ENCODE measurements at places on chromosomes 1 and 21. TPM values are rescaled to one million over a fixed set of nuclear protein-coding genes. Genes with fewer than 3 reads are reported as not detected.

GRCh38 chr1:162228586-162228985 lies 148.1 kb downstream of the SPATA46 start:
- DNase-seq, result no peak

- DNase-seq, result no peak
Measured at GRCh38 chr1:99550198-99550597, 95.7 kb upstream of the PALMD start.

GRCh38 chr1:111620441-111620971 lies 917 bp downstream of the RAP1A start:
- DNase-seq, result no peak

GRCh38 chr1:18643154-18644012 lies 12.7 kb downstream of the PAX7 start:
- DNase-seq, result no peak

The BRINP2 gene
- total RNA-seq, result 0.46 TPM

DNA sequence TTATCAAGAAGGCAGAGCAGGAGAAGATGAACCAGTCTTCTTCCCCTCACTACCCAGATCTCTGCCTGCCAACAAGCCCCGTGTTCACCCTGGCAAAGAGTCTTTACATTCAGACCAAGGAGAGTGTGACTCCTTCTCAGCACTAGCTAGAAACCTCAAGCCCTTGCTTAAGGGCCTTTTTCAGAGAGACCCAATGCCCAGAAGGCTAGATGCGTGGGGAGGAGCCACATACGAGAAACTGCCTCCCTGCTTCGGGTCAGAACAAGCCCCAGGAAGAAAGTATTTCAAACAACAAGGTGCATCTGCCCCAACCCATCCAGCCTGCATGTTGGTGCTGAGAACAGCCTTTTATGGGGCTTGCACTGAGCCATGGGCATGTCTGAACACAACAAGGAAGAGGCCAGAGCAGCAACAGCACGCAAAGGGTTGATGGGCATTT lies 152.7 kb upstream of the CAMK1G start:
- no peak for DNase-seq

The PTPN7 gene
- total RNA-seq, result 9.3 TPM

The CFHR2 gene
- total RNA-seq, result not detected

The C1orf53 gene
- 6.4 TPM for total RNA-seq

- peak; percentile 44 for DNase-seq
Measured at GRCh38 chr1:116218922-116219321, 107.7 kb downstream of the MAB21L3 start.

DNA sequence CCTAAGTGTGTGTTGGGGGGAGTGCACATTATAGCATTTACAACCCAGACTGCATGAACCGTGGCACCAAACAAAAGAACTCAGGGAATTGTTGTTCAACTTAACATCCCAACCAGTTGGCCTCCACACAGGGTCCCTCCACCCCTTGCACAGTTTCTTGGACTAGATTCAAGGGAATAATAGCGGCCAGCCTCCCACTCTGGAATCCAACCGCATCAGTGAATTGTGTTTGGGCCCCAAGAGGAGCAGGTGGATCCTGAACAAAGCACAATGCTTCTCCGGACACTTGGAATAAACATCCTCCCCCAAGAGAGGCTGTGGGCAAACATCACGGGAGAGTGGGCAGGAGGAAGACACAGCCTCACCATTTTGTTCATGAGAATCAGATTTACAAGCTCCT lies 18.2 kb downstream of the CD34 start:
- DNase-seq, result no peak

The KCNJ9 gene
- total RNA-seq, result not detected

- DNase-seq, result no peak
Measured at GRCh38 chr1:187819086-187819485, 990.3 kb downstream of the PLA2G4A start.

DNA sequence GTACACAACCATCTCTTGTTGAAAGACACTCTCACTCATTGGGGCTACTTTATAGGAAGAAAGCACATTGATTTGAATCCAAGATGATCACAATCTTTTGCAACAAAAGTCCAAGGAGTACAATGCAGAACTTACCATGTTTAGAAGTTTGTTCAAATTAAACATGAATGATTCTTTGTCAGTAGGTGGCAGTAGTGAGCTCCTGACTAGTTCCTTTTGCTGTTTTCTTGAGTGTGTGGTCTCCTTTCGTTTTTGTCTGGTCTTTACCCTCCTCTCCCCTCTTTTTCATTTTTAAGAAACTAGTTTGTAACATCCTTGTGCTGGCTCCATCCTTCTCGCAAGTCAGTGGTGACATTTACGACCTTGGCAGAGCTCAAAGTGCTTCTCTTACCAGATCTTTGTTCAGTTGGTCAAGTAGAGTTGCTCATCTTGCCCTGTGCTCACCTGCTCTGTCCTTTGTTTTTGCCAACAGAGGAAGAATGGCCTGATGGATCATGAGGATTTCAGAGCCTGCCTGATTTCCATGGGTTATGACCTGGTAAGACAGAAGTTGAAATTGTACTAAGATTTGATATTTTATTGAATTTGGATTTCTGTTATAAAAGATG lies 35.7 kb upstream of the MTR start:
- no peak for DNase-seq

GRCh38 chr1:58231204-58231603 lies 315.3 kb downstream of the OMA1 start:
- no peak for DNase-seq

The RAP1A gene
- 93.0 TPM for total RNA-seq

The KDM5B gene
- total RNA-seq, result 75.0 TPM

The LMX1A gene
- 0.12 TPM for total RNA-seq

The CRYBG2 gene
- 25.5 TPM for total RNA-seq

The ATP1A4 gene
- total RNA-seq, result 0.43 TPM

The PWP2 gene
- 6.2 TPM for total RNA-seq

The SLC1A7 gene
- total RNA-seq, result 21.1 TPM

DNA sequence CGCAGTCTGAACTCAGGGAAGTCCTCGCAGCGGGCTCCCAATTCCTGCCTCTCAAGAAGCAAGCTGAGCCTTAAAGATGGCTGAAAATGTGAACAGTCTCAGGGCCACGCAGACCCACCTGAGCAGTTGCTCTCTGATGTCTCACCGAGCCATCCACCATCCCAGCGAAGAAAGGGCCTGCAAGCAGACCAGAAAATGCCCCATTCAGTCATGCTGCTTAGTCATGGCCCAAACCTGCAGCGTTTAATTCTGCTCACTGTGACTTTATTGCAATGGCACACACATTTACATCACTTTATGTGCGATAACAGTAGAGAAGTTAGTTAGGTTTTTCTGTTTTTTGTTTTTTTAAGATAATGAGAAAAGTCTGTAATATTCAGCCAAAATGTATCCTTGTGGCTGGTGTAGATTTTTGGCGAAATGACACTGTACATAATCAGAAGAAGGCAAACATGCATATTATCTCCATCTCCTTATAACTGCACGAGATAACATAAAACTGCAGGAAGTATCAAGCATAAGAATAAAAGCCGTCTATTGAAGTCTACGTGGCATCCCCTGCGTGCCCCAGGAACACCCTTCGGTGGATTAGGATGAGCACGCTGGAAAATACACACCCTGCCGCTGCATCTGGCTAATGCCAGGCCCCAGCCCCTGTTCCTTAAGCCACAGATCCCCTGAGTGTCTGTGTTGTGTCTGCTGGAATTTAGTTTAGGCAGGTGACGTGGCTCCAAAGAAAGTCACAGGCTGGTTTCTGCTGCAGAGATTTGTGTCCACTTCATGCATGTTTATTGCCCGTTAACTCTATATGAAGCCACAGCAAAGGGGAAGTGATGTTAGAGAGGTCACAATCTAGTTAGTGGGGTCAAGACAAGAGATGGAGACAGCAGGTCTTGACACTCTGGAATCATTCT lies 119.8 kb upstream of the IRF2BP2 start:
- no peak for DNase-seq

The OR2M3 gene
- not detected for total RNA-seq

DNA sequence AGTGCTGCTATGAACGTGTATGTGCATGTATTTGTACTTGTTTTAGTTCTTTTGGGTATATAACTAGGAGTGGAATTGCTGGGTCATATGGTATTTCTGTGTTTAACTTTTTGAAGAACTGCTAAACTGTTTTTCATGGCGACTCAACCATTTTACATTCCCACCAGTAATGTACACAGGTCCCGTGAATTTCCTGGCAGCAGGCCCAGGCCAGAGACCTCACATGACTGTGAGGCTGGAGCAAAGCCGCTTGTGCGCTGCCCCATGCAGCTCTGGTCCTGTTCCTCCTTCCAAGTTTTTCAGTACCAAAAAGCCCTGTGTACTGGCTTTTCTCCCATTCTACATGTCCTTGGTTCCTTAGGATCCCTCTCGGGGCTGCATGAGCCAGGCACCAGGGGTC lies 29.6 kb downstream of the ACOT11 start:
- DNase-seq, result peak; percentile 86

GRCh38 chr21:45011911-45012661 lies 62.3 kb upstream of the ADARB1 start:
- no peak for DNase-seq

The B3GALT5 gene
- 48.7 TPM for total RNA-seq

GRCh38 chr1:192235127-192235526 lies 76.9 kb downstream of the RGS18 start:
- no peak for DNase-seq

GRCh38 chr1:223199094-223199647 lies 56.1 kb upstream of the TLR5 start:
- DNase-seq, result no peak

DNA sequence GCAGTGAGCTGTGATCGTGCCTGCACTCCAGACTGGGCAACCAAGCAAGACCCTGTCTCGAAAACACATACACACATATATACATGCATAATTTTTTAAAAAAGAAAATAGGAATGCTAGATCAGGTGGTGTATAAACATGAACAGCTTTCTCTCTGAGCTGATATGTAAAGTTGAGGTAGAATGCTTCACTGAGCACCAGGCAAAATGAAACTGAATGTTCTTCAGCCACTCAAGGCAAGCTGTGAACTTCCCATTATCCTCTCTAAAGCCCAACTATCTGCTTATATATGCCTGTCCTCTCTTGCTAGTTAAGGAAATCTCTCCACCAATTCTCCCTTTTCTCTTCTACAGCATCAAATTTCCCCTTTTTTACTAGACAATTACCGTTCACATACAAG lies 93.0 kb downstream of the NUF2 start:
- DNase-seq, result no peak

DNA sequence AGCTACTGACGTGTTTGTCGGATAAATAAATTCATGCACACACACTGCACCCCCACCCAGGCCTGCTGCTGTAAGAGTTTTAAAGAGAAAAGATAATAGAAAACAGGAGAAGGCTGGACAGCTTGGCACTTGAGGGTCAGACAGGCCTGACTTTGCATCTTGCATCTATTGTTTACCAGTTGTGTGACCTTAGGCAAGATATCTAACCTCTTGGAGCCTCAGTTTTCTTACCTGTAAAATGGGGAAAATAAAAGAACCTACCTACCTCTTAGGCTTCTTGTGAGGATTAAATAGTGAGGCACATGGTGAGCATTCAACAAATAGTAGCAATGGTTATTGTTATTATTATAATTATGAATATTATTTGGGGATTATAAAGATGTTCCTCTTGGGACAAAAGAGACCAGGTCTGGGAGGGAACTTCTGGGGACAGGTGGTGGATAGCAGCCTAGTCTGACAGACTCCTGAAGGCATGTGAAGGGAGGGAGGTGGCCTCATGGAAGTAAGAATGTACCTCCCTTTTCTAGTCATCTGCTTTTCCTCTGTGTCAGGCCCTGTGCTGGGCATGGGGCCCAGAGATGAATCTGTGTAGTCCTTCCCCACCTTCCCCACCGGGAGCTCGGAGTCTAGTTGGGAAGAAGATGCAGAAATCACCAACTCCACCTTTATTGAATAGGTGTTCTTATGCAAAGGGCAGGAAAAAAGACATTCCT lies 18.3 kb upstream of the EPB41 start:
- DNase-seq, result no peak

DNA sequence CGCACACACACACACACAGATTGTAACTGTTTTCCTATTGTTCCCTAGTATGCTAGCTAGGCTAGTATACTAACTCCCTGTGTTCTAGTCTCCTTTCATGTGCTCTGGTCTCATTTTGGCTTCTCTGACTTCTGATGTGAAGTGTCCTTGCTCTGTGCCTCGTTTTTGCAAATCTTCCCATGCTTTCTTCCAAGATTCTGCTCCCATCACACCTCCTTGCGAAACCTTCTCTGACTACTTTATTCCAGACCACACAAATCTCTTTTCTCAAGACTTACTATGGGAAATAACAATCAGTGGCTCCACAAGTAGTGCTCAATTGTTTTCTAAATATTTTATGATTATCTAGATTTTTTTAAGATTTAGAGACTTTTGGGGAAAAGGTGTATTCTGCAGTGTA lies 10.3 kb downstream of the PRRX1 start:
- DNase-seq, result no peak

- DNase-seq, result no peak
Measured at GRCh38 chr1:56817716-56818463, 1.3 kb downstream of the FYB2 start.

- no peak for DNase-seq
Measured at GRCh38 chr21:44286086-44286715, 525 bp downstream of the AIRE start.

The TPTE gene
- total RNA-seq, result not detected

- DNase-seq, result no peak
Measured at GRCh38 chr1:109772658-109773202, 9.0 kb upstream of the EPS8L3 start.

The BMP8B gene
- 1.8 TPM for total RNA-seq

DNA sequence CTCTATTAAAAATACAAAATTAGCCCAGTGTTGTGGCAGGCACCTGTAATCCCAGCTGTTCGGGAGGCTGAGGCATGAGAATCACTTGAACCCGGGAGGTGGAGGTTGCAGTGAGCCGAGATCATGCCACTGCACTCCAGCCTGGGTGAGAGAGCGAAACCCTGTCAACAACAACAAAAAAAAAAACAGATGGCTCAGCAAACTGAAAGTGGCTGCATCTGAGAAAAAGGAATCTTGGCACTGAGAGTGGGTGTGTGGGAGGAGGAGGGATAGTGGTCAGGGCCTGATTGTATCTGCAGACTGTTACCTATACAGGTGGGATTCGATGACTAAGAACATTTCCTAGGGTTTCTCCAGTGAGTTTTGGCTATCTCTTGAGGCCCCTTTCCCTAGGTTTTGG lies 122.2 kb upstream of the BARHL2 start:
- DNase-seq, result no peak

- no peak for DNase-seq
Measured at GRCh38 chr1:42680055-42680454, 2.2 kb upstream of the YBX1 start.

DNA sequence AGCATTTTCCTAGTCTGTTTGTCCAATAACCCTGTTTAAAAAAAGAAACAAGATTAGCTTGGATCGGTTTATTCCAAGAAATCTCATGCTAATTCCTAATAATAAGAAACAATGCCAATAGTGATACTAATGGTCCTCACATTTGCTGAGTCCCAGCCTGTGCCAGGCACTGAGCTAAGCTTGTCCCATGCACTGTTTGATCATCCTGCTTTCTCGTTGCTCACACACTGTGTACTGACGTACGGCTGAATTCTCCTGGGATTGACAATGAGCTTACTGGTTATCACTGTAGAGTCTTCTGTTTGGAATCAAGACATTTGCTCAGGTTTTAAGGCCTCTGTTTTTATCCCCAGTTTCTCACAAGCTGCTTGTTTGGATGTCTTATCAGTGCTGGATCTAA lies 71.1 kb downstream of the CACNA1E start:
- DNase-seq, result no peak

GRCh38 chr1:159921700-159922504 lies 3.4 kb downstream of the TAGLN2 start:
- no peak for DNase-seq

The ADORA1 gene
- total RNA-seq, result 7.3 TPM

- DNase-seq, result no peak
Measured at GRCh38 chr1:219446288-219446687, 166.6 kb downstream of the ZC3H11B start.

Data from mucosa of gallbladder (tissue), 1 donor.